ENCODE measurements at places on chromosomes 4 and X.

- no peak for DNase-seq
Measured at GRCh38 chrX:132407691-132408090, 81.1 kb downstream of the MBNL3 start.

- no peak for DNase-seq
Measured at GRCh38 chr4:20430259-20430941, 178.7 kb downstream of the SLIT2 start.

- DNase-seq, result no peak
Measured at GRCh38 chr4:646460-646859, 21.1 kb downstream of the PDE6B start.

- DNase-seq, result no peak
Measured at GRCh38 chrX:106710771-106711170, 15.7 kb upstream of the RNF128 start.

- DNase-seq, result no peak
Measured at GRCh38 chrX:14362721-14363120, 166.6 kb upstream of the GLRA2 start.

GRCh38 chr4:159298502-159298901 lies 195.6 kb downstream of the RAPGEF2 start:
- DNase-seq, result no peak

DNA sequence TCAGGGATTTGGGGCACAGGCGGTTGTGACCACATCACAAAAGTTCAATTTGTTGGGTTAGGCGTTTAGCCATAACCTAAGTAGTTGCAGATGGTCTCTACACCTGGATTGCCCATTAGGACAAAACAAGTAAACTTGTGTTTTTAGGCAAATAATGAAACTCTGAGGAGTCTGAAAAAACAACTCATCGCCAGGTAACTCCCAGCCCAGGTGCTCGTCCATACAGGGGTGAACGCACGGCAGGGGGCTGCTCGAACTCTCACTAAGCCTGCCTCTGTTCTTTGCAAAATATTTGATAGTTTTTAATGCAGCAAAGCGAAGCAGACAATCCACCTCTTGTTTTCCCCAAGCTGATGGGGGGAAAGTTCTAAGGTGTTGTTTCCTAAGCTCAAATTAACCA lies 559 bp upstream of the RHOH start:
- DNase-seq, result no peak

DNA sequence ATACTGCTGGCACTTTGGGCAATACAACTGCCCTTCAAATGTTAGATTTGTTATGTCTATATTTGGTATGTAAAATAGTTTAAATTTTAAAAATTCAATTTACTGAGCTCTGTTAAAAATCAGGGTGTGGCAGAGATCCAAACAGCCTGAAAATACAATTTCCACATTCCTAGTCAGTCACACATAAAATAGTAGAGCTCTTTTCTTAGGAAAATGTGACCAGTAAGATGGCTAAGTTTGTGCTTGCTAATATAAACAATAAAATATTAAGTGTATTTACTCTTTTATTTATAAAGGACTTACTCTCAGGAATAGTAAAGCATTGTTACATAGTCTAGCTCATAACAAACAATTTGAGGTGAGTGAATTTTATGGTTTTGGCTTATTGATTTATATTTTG lies 200.2 kb downstream of the DKK2 start:
- DNase-seq, result no peak

GRCh38 chr4:95929448-95930064 lies 89.7 kb downstream of the PDHA2 start:
- DNase-seq, result no peak

- no peak for DNase-seq
Measured at GRCh38 chrX:15298201-15298600, 17.2 kb downstream of the ASB11 start.

Data from sigmoid colon (tissue), 7 donors.